ENCODE measurements at places on chromosomes 3 and 15. TPM values are rescaled to one million over a fixed set of nuclear protein-coding genes. Genes with fewer than 3 reads are reported as not detected.

DNA sequence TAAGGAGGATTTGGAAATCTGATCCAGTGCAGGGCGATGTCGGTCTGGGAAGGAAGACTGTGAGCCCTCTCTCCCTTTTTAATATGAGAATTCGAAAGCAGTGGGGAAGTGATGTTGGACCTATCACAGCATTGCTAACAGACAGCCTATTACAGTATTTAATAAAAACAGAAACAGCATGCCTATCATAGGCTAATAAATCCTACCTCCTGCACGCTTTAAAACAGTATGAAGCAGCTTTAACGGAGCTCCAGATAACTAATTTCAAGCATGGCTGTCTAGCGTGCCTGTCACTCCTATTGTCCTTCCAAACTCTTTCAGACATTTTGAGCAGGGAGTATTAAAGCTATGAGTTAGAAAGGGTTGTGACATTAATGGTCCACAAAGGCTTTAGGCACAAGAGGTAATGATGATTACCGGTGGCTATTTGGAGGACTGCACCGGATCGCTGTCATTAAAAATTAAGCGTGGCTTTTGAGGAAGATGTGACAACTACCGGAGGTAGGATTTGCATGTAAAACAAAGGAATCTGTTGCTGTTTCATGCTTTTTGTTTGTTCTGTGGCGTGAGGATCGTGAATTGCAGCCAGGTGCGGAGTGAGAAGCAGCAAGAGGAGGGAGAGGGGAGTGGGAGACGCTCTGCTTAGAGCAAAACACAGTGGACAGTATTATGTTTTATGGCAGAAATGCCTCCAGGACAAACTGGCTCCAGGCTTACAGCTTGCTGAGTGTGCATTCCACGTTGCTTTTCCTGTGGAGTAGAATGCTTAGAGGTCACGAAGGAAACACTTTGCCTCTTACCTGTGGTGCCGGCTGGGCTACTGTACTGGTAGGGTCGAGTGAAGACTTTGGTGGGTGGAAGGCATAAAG, at the start of gene KCNMB2:
Gene KCNMB2 (plus strand): TSS at position 226 of the 869 bp plus-strand sequence.
- no peaks in the 10 kb centered on the region for H3K36me3 ChIP-seq
- no peak for DNase-seq
- no peaks in the 10 kb centered on the region for H3K27me3 ChIP-seq
- no peaks in the 10 kb centered on the region for H3K4me1 ChIP-seq

DNA sequence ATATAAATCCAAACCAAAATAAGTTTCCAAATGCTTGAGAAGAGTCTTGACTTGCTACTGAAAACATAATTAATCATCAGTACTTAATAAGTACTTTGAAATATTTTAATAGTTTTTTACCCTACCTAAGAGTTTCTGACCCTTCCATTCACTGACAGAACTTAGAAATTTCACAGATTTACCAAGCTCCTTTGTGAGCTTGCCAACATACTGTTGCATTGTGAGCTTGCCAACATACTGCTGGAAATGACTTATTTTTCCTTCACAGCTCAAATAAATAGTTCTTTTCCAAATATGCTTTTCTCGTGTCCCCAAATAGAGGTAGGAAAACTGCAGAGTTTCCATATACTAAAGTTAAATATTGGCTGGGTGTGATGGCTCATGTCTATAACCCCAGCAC, 9.6 kb upstream of the AADAC start:
- no peaks in the 10 kb centered on the region for H3K4me1 ChIP-seq
- DNase-seq, result no peak
- H3K36me3 ChIP-seq, result no peaks in the 10 kb centered on the region
- no peaks in the 10 kb centered on the region for H3K27me3 ChIP-seq
- H3K4me3 ChIP-seq, result no peak overlapping the region
- no peak overlapping the region for H3K27ac ChIP-seq

Gene FRMD5
- total RNA-seq, result not detected

Gene STAG1
- total RNA-seq, result 55.1 TPM

Gene ILDR1
- total RNA-seq, result not detected

All from natural killer cell (primary cell).